ENCODE measurements at places on chromosomes 4 and X. TPM values are rescaled to one million over a fixed set of nuclear protein-coding genes. Genes with fewer than 3 reads are reported as not detected.

Gene TAPT1
- total RNA-seq: 66.6 TPM

- DNase-seq: no peak
Observed at GRCh38 chr4:38605753-38606586, 58.0 kb upstream of the KLF3 start.

- DNase-seq: peak; percentile 63
Observed at GRCh38 chrX:30812326-30812725, 76.7 kb downstream of the TAB3 start.

GRCh38 chrX:21907260-21907659, 33.2 kb upstream of the SMS start:
- DNase-seq: no peak

Measured in OCI-LY7 (cell line).